ENCODE measurements at places on chromosomes 7 and 10.

GRCh38 chr10:77511498-77512218 is 126.0 kb downstream of the KCNMA1 start:
- no peak for DNase-seq

GRCh38 chr7:45054442-45054841 is 34.3 kb downstream of the NACAD start:
- no peak for DNase-seq

GRCh38 chr7:106313966-106314365 is 29.2 kb upstream of the NAMPT start:
- no peak for DNase-seq

DNA sequence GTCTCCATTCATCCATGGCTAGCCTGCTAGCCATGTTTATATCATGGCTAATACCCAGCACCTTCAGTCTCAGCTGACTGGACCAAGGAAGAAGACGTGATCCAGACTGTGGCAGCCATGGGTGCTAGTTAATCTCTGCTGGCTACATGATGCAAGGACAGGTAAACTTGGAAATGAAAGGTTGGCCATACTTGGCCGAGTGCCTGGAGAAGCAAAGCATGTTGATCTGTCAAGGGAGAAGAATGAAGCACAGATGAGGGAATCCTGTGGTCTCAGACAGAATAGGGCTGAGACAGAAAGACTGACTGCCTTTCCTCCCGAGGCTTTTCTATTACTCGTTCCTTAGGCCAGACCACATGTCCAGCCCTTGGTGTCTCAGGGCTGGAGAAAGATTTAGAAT is 41.1 kb downstream of the CPVL start:
- DNase-seq, result no peak

DNA sequence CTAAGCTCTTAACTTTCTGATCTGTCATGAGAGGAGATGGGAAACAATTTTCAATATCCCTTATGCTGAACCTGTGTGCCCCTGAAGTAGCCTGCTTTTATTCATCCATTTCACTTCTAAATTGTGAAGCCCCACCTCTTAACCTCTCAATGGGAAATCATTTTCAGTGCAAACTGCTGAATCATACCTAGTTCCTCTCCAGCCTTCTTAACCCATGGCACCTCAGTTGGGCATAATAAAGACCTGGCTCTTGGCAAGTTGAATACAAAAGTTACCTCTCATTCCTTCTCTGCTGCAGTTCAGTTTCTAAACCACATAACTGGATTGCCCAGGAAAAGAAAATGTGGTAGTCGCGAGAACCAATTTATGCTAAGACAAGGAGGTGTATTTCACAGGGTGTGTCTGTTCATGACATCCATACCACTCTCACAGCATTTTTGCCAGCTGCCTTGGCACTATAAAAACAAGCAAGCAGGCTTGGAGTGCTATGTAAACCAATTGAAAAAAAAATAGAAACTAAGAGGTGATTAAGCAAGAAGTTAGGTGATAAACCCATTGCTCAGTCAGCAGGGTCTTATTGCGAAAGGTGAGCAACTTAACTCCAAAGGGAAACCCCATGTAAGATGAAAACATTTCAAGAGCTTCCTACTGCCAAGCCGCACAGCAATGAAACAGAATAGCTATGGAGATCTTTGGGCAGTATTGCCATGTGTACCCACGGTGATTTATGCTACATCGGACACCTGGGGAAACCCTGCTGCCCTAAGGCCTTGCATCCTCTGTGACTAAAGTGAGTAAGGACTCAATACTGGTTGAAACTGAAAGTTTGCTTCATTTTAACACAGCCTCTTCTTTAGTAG is 57.0 kb upstream of the DKK1 start:
- no peak for DNase-seq

Measured in astrocyte of the spinal cord (primary cell).